Activated naive CD8-positive, alpha-beta T cell treated with anti-CD3 and anti-CD28 coated beads, Interleukin-2, amount 50 U/mL, for 24 hours (primary cell): ENCODE measurements at places on chromosomes 1 and 21.
A peak's percentile ranks its signal among the peaks of the same experiment; 100 is the strongest.

DNA sequence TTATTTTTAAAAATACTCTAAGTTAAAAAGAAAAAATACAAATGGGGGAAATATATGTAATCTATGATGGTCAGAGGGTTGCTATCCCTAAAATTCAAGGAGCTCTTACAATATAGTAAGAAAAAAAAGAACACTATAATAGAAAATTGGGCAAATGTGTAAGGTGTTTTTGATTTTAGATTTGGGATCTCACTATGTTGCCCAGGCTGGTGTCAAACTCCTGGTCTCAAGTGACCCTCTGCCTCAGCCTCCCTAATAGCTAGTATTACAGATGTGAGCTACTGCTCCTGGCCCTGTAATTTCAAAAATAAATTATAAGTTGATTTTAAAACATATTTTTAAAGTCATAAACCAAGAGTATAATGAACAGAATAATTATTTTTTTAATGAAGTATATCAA, 45.9 kb downstream of the CDC42BPA start:
- H3K27ac ChIP-seq = no peak overlapping the region
- H3K27me3 ChIP-seq = peaks cover 4% of the 10 kb centered on the region
- DNase-seq = no peak
- no peak overlapping the region for H3K4me3 ChIP-seq
- no peaks in the 10 kb centered on the region for H3K36me3 ChIP-seq
- no peaks in the 10 kb centered on the region for H3K4me1 ChIP-seq

GRCh38 chr1:12488666-12489354, 129.2 kb downstream of the DHRS3 start:
- H3K36me3 ChIP-seq = peaks cover 36% of the 10 kb centered on the region
- H3K27ac ChIP-seq = no peak overlapping the region
- no peaks in the 10 kb centered on the region for H3K27me3 ChIP-seq
- H3K4me1 ChIP-seq = peaks cover 6% of the 10 kb centered on the region
- no peak overlapping the region for H3K4me3 ChIP-seq

GRCh38 chr21:38380481-38381137, 117.7 kb downstream of the ERG start:
- no peak for DNase-seq
- no peak overlapping the region for H3K4me3 ChIP-seq
- H3K4me1 ChIP-seq = peaks cover 6% of the 10 kb centered on the region
- no peak overlapping the region for H3K27ac ChIP-seq
- no peaks in the 10 kb centered on the region for H3K36me3 ChIP-seq
- H3K27me3 ChIP-seq = peaks cover 6% of the 10 kb centered on the region

GRCh38 chr1:56571448-56571847, 7.9 kb downstream of the PLPP3 start:
- H3K27ac ChIP-seq = no peak overlapping the region
- no peaks in the 10 kb centered on the region for H3K4me1 ChIP-seq
- peaks cover 12% of the 10 kb centered on the region for H3K27me3 ChIP-seq
- no peak for DNase-seq
- H3K4me3 ChIP-seq = no peak overlapping the region

GRCh38 chr1:3501856-3502640, 47.6 kb downstream of the ARHGEF16 start:
- DNase-seq = peak; percentile 19
- H3K4me3 ChIP-seq = no peak overlapping the region
- no peak overlapping the region for H3K27ac ChIP-seq
- H3K27me3 ChIP-seq = no peaks in the 10 kb centered on the region
- no peaks in the 10 kb centered on the region for H3K4me1 ChIP-seq

DNA sequence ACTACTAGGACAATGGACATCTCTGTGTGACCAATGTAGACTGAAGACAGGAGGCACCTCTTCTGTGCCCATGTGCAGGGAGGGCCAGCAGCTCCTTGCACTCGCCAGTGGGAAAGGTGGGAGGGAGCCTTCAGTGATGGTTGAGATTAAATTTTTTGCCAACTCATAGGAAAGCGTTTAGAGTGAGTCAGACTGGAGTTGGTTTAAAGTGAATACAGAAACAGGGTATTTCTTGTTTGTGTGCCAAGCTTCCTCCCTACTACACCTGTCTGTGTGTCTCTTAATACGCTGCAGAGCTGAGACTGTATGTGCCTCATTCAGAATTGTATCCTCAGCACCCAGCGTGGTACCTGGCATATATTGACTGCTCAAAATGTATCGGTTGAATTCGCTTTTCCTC, 13.5 kb upstream of the COL16A1 start:
- peaks cover 11% of the 10 kb centered on the region for H3K4me1 ChIP-seq
- peaks cover 48% of the 10 kb centered on the region for H3K27me3 ChIP-seq
- no peak overlapping the region for H3K4me3 ChIP-seq
- H3K36me3 ChIP-seq = no peaks in the 10 kb centered on the region
- no peak for DNase-seq

- H3K4me3 ChIP-seq = no peak overlapping the region
- no peaks in the 10 kb centered on the region for H3K27me3 ChIP-seq
- H3K4me1 ChIP-seq = no peaks in the 10 kb centered on the region
- no peak for DNase-seq
- H3K27ac ChIP-seq = no peak overlapping the region
These were observed 29.3 kb downstream of the ATP5PO start for GRCh38 chr21:33886321-33886720.

DNA sequence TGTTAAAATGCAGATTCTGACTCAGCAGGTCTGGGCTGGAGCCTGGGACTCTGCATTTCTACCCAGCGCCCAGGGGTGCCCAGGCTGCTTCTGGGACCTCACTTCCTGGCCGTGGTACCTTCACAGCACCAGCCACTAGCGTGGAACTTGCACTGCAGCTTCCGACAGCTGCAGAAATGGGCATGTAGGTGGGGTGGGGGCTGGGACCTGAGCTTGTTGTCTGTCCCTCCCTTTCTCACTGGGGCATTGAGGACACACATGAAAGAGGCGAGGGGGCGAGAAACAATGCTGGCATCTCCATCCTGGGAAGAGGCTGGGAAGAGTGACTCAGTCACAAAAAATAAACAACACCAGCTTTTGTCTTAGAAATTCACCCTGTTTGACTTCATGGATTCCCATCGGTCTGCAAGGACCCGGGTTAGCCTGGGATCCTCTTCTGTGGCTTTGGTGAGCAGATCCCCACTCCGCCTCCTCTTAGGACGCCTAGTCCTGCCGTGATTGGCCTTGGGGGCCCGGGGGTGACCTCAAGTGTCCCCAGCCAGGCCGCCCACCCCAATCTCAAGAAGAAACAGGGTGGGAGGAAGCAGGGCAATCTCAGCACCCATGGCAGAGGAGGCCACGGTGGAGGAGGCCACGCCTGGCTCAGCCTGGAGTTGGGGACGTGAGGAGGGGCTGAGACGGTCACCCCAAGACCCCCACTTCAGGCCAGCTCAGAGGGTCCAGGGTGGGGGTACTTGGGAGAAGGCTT, 29.9 kb upstream of the POFUT2 start:
- no peak overlapping the region for H3K27ac ChIP-seq
- H3K36me3 ChIP-seq = no peaks in the 10 kb centered on the region
- peaks cover 4% of the 10 kb centered on the region for H3K27me3 ChIP-seq
- peaks cover 10% of the 10 kb centered on the region for H3K4me1 ChIP-seq
- DNase-seq = no peak
- no peak overlapping the region for H3K4me3 ChIP-seq

GRCh38 chr1:107724648-107725047, 240.3 kb downstream of the VAV3 start:
- no peaks in the 10 kb centered on the region for H3K27me3 ChIP-seq
- H3K27ac ChIP-seq = no peak overlapping the region
- H3K4me1 ChIP-seq = no peaks in the 10 kb centered on the region
- H3K4me3 ChIP-seq = no peak overlapping the region

GRCh38 chr1:212955961-212956620, 5.8 kb downstream of the VASH2 start:
- H3K27me3 ChIP-seq = peaks cover 39% of the 10 kb centered on the region
- H3K4me1 ChIP-seq = peaks cover under 1% of the 10 kb centered on the region
- H3K27ac ChIP-seq = no peak overlapping the region
- no peak for DNase-seq
- H3K4me3 ChIP-seq = no peak overlapping the region
- H3K36me3 ChIP-seq = no peaks in the 10 kb centered on the region

GRCh38 chr1:217138799-217139466, 415.7 kb upstream of the ESRRG start:
- peaks cover 5% of the 10 kb centered on the region for H3K4me1 ChIP-seq
- H3K27me3 ChIP-seq = peaks cover 67% of the 10 kb centered on the region
- no peak overlapping the region for H3K4me3 ChIP-seq
- DNase-seq = no peak
- H3K36me3 ChIP-seq = no peaks in the 10 kb centered on the region

- no peak overlapping the region for H3K27ac ChIP-seq
- DNase-seq = no peak
- no peak overlapping the region for H3K4me3 ChIP-seq
- peaks cover 8% of the 10 kb centered on the region for H3K27me3 ChIP-seq
These were observed 225.2 kb downstream of the KCNH1 start for GRCh38 chr1:210908791-210909190.

DNA sequence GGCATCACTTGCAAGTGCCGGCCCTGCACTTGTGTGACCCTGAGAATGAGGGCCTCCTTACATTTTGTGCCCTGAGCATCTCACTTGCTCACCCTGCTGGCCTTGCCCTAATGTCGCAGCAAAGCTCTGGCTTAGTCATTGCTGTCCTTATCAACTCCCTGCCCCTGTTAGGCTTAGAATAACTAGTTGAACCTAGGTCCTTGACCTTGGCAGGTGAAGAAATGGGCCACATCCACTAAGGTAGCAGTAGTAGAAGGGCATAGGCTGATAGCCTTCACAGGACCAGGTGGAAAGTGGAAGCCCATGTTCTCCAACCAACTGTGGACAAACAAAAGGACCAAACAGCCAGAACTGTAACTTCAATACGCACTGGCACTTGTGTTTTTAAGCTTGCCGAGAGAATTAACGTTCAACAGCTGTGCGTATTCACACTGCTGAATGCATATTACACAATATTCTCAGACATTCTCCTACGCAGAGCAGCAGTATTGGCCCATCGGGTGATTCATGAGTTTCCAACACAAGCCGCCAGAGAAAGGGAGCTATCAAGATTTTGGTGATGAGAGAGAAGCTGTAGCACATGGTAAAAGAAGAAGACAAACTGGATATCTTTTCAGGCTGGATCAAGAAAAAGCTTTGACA, 27.7 kb upstream of the PTGFRN start:
- peak; percentile 37 for DNase-seq
- H3K27me3 ChIP-seq = no peaks in the 10 kb centered on the region
- H3K4me1 ChIP-seq = peaks cover 8% of the 10 kb centered on the region
